Bronchial epithelial cell (primary cell): ENCODE measurements at places on chromosomes 13 and 19. TPM values are rescaled to one million over a fixed set of nuclear protein-coding genes. Genes with fewer than 3 reads are reported as not detected.

MCF2L gene
- under 0.01 TPM in 2 replicates for total RNA-seq

TMEM150B gene
- not detected in 2 replicates for total RNA-seq

C5AR1 gene
- total RNA-seq, result under 0.01 and 1.0 TPM in 2 replicates

ATP1A3 gene
- 0.13 TPM in 1 of 2 replicates, not detected in the other for total RNA-seq

BRME1 gene
- total RNA-seq, result 0.26 and 0.77 TPM in 2 replicates

AMER2 gene
- not detected in 2 replicates for total RNA-seq

PSPN gene
- 0.26 and 0.51 TPM in 2 replicates for total RNA-seq

ZNF578 gene
- 2.2 and 2.4 TPM in 2 replicates for total RNA-seq

KBTBD7 gene
- total RNA-seq, result 7.2 and 9.5 TPM in 2 replicates

P2RY11 gene
- total RNA-seq, result 1.1 and 3.7 TPM in 2 replicates

RXFP2 gene
- total RNA-seq, result not detected in 2 replicates

CGB3 gene
- total RNA-seq, result not detected in 2 replicates

LILRA1 gene
- total RNA-seq, result not detected in 2 replicates

FCER2 gene
- not detected in 2 replicates for total RNA-seq

CACNG6 gene
- total RNA-seq, result 0.26 TPM in 1 of 2 replicates, not detected in the other

PSG7 gene
- not detected in 2 replicates for total RNA-seq

PCDH20 gene
- 0.26 and 0.38 TPM in 2 replicates for total RNA-seq

ITGBL1 gene
- 0.13 and 1.1 TPM in 2 replicates for total RNA-seq

RYR1 gene
- 4.5 and 7.4 TPM in 2 replicates for total RNA-seq

PSG6 gene
- not detected in 2 replicates for total RNA-seq

NLRP11 gene
- not detected in 2 replicates for total RNA-seq

CPB2 gene
- total RNA-seq, result not detected in 2 replicates

IFNL3 gene
- total RNA-seq, result not detected in 2 replicates

KLK2 gene
- total RNA-seq, result 0.53 TPM in 1 of 2 replicates, not detected in the other

ZNF471 gene
- total RNA-seq, result 1.3 and 3.1 TPM in 2 replicates

GJA3 gene
- 0.26 and 1.5 TPM in 2 replicates for total RNA-seq

EFNA2 gene
- not detected in 2 replicates for total RNA-seq

NCAN gene
- total RNA-seq, result not detected in 2 replicates

ELSPBP1 gene
- total RNA-seq, result not detected in 2 replicates

CLDND2 gene
- total RNA-seq, result not detected in 2 replicates

SLC46A3 gene
- total RNA-seq, result 0.79 and 1.5 TPM in 2 replicates

VSTM1 gene
- total RNA-seq, result not detected in 2 replicates

NMRK2 gene
- not detected in 2 replicates for total RNA-seq

CKM gene
- total RNA-seq, result under 0.01 TPM in 1 of 2 replicates, not detected in the other

HTR2A gene
- total RNA-seq, result not detected in 2 replicates

ZNF284 gene
- 2.3 and 2.4 TPM in 2 replicates for total RNA-seq

IGSF23 gene
- not detected in 2 replicates for total RNA-seq

KIR3DL3 gene
- not detected in 2 replicates for total RNA-seq

MEDAG gene
- 0.53 TPM in 1 of 2 replicates, not detected in the other for total RNA-seq
